Astrocyte (in vitro differentiated cells and primary cell): ENCODE measurements at places on chromosomes 1 and 21.

DNA sequence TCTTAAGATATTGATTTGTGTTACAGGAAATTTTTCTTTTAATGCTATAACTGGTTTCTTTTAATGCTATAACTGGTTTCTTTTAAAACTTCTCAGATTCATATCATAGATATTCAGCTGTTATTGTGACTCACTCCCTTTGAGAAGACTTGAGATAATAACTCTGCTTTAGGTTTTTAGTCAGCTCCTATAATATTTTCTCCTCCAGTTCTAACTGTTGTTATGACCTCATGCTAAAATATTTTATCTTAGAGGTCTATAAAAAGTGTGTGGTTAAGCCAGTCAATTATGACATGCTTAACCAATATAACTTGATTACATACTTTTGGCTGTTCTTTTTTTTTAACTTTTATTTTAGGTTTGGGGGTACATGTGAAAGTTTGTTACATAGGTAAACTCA lies 280.2 kb downstream of the PTGER3 start:
- peak; percentile 20 for DNase-seq

- no peak for DNase-seq
Measured at GRCh38 chr1:59597420-59598119, 217.2 kb upstream of the HOOK1 start.

DNA sequence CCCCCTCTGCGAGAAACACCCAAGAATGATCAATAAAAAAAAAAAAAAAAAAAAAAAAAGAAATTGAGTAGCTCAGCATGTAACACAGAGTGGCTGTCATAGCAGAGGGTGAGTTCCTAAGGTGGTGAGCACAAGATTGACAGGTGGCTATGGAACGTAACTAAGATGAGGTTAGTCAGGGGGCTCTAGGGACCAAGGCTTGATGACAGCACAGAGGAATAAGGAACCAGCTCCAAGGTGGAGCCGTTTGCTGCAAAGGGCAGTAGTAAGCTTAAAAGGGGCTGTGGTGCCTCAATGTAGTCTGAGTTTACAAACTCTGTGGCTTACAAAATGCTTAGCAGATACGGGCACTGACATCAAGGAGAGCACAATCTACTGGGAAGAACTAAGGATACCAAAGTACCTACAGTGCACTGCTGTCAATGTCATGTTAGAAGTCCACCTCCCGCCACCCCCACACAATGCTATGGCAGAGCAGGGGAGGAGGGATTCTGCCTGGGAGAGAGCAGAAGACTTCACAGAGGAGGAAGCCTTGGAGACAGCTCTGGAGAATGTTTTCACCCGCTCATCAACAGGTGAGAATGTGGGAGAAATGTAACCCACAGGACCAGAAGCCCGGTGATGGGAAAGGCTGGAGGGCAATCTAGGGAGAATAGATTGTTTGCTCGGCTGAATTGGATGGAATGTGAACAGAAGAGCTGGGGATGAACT lies 13.1 kb downstream of the IQGAP3 start:
- no peak for DNase-seq

DNA sequence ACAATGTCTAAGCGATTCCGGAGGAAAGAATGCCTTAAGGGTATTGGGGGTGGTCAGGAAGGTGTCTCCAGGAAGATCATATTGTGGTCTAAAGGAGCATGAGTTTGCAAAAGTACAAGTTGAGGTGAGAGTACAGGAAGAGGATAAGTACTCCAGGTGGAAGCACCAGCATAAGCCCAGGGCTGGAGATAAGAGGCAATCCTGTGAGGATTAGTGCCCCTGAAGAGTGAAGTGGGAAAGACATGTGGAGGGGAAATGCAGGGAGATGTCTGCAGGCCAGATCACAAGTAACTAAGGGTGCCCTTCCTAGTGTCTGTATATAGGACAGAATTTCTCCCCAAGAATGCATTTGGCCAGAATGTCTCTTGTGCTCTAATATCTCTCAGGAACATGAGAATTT lies 188.3 kb upstream of the DPT start:
- no peak for DNase-seq

- DNase-seq, result no peak
Measured at GRCh38 chr1:219293410-219293809, 119.7 kb downstream of the LYPLAL1 start.

DNA sequence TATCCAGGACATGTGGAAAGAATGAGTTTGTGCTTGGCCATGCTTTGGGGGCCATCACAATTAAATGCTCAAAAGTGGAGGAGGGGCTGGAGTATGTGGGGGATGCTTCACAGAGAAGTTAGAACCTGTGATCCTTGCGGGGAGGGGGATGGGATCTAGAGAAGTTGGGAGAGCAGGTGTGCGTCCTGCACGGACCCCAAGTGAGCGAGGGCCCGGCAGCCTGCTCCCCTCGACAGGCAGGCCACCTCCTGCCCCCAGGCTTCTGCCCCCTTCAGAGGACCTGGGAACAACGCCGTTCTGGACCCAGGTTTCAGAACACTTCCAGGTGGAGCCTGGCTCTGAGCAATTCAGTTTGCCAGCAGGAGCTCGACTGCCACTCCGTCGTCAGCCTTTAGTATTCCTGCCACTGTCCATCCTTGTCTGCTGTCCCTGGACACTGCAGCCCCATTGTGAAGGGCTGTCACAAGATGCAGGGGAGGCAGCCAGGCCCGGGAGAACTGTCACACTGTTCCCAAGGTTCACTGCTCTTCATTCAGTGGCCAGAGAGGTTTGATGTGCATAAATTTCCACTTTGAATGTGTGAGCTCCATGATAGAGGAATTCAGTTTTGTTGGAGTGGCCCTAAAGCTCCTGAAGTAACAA lies 112.2 kb downstream of the DHRS3 start:
- no peak for DNase-seq

DNA sequence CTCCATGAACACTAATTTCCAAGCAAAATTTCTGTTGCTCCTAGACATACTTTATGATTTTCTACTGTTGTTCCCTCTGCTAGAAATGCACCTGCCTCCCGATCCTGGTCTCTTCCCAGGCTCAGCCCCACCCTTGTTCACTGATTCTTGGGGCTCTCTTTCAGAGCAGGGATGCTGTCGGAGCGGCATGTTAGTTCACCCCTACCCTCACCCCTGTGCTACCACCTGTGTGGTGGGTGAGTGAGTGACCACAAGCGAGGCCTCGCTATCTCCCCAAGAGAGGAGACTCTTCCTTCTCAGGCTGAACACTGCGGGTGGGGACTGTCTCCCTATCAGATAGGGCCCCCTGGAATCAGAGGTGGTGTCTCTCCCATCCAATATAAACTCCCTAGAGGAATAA lies 4.9 kb upstream of the S100A8 start:
- no peak for DNase-seq

DNA sequence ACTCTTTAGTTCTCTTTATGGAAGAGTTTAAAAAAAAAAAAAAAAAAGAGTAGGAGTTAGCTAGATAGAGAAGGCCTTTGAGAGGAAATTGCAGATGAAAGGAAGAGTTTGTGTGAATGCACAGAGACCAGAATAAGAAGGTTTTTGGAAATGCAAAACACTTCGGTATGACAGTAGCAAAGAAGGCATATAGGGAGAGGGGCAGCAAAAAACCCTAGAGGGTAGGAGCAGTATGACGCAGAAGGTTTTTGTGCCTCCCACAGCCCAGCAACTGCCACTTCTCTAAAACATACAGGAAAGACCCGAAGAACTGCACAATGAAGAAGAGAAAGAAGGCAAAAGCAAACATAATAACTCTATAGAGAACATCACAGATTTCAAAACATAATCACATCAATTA lies 84.3 kb downstream of the WDR64 start:
- DNase-seq, result no peak

DNA sequence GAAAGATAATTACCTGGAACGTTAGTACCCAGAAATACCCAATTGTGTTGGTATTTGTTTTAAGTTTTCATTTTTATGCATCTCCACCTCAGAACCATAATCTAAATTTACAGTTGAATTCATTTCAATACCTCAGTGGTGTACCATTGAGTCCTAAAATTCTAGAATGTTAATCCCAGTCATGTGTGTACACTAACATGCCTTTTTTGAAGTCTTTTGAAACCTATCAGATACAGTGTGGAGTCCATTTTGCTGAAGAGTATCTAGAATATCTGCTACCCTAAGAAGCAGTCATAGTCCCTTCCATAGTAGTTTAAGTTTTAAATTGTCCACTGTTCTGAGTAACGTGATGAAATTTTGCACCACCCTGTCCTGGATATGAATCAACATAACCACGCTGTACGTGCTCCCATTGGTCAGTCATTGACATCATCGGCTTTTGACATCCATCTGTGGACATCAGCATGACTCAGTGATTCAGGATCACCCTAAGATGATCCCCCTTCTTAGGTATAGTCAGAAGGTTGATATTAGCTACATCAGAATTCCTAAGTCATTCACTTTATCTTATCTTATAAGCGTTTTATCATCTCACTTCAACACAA lies 7.5 kb upstream of the ASH1L start:
- peak; percentile 78 for DNase-seq

DNA sequence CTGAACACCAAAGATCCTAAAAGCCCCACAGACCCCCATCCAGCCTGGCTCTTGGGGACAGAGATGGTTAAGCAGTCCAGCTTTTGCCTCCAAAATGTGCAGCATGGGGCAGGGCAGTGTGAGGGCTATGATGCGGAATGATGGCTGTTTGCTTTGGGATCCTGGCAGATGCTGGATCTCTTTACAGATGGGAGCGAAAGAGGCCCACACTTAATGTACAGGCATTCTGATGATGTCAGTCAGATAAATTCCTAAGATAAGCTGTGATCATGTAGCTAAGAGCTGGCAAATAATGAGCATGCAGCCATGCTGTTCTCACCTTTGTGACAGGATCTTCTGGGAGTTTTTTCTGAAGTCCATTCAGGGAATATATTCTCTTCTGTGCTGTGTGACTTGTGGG lies 17.6 kb upstream of the KCNQ4 start:
- no peak for DNase-seq

GRCh38 chr1:25566730-25567341 lies 23.4 kb downstream of the LDLRAP1 start:
- DNase-seq, result peak; percentile 81

DNA sequence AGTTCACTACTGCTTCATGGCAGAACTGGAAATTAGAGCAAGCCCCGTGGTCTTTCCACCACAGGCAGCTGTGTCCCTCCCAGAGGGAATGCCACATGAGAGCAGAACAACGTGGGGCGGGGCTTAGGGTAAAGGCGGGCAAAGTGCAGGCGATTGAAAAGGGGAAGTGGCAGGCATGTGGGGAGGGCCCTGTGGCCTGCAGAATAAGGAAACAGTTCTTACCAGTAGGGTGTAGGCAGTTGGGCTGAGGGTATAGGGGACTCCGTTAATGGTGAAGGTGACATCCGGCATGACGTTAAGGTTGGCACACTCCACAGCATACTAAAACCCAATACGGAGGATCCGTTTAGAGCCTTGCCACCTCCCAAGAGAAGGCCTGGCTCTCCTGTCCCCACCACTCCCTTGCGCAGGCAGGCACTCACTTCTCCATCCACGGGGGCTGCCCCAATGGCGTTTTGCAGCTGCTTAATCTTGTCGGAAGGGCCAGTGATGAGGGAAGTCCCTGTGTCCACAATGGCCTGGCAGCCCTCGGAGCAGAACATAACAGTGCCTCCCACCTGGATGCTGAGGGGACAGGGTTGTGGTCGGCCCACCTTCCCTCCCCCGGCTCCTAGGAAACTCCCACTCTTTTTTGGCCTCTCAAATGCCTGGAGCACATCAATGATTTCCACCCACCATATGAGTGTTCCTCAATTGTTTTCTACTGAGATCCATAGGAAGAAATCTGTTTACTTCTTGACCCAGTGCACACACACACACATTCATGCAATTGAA lies 9.1 kb upstream of the RAB7B start:
- DNase-seq, result no peak

DNA sequence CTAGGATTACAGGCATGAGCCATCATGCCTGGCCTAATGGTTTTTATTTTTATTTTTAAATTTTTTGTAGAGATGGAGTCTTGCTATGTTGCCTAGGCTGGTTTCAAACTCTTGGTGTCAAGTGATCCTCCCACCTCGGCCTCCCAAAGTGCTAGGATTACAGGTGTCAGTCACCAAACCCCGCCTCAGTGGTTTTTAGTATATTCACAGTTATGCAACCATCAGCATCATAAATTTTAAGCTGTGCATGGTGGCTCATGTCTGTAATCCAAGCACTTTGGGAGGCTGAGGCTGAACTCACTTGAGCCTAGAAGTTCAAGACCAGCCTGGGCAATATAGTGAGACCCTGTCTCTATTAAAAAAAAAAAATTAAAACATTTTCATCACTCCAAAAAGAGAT lies 28.6 kb downstream of the PIK3CD start:
- DNase-seq, result no peak

- DNase-seq, result no peak
Measured at GRCh38 chr21:36591326-36591970, 107.5 kb upstream of the SIM2 start.

DNA sequence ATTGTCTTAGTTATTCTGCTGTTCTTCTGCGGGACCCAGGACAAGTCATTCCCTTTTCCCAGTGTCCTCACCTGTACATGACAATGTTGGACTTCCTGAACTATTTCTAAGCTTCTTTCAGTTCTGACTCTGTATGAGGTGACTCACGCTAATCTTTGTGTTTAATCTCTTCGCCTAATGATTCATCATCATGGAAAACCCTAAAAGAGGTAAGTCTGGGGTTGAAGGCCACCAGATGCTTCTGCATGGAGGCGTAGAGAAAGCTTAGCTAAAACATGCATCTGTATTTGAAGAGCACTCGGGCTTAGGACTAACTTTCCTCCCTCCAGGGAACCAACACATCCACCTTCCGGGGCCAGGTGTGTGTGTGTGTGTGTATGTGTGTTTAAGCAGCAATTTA lies 7.4 kb downstream of the SPRR5 start:
- no peak for DNase-seq

DNA sequence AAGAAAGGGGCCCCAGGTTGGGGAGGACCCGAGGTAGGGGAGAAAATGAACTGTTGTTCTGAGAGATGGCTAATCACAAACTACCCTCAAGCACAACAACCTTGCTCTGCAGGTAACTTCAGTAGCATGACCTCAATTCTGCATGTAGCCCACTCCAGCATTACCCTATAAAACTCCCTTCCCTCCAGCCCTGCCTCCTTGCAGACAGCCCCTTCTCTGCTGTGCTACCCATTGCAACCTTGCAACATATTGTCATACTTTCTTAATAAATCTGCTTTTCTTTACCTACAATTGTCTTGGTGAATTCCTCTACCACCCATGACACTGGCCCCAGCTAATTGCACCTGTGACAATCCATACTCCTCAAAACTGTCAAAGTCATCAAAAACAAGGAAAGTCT lies 428.9 kb downstream of the MATN1 start:
- DNase-seq, result no peak

GRCh38 chr21:15631342-15631741 lies 98.4 kb upstream of the USP25 start:
- peak; percentile 65 for DNase-seq

- DNase-seq, result peak; percentile 41
Measured at GRCh38 chr1:22870201-22870871, 102.3 kb downstream of the LACTBL1 start.

DNA sequence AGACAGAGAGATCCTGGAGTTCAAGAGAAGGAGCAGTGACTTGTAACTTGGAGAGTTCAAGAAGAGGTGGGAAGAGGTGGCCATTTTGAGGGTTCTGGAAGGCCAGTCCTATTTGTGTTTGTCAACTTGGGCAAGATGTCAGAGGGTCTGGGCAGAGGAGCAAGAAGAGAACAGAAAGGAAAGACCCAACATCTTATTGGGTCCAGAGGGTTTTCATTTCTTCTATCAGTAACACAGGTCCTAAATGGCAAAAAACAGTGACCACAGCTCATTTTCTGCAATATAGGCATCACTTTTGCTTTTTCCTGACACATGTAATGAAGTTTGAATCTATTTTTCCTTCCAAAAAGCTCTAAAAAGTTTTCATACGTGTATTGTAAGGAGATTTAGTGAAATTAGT lies 38.3 kb upstream of the MAP10 start:
- DNase-seq, result no peak
